Activated naive CD8-positive, alpha-beta T cell treated with anti-CD3 and anti-CD28 coated beads for 36 hours (primary cell): ENCODE measurements at places on chromosomes 3 and 15. TPM values are rescaled to one million over a fixed set of nuclear protein-coding genes. Genes with fewer than 3 reads are reported as not detected.

DNA sequence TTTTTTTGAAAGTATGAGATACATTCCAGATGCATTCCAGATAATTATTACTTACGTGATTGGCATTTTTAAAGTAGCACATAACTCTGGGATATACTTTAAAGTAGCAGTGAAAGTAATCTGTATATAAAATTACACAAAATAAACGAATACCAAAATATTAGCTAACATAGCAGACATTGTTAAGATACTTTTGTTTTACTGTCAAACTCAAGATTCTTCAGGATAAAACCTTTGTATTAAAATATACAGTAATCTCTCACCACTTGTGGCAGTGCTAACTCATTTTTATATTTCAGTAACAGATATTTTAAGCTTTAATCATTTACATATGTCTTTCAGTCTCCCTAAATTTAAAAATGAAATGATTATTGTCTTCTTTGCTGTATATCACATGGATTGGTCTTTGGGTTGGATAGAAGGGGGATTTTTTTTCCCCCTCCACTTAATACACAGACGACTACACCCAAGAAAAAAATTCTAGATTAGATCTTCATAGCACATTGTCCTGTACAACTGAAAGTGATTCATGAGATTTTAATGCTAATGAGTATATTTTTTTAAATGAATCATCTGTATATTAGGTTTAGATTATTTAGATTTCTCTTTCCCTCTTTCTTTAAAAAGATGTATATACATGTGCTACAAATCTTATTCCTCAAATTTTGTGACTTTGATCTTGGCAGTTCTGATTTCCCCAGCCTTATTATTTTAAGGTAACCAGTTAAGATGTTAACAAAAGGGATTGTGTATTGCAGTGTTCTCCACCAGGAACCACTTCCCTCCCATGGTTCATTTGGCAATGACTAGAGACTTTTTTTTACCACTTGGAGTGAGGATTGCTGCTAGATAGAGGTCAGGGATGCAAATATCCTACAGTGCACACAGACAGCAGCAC is 24.5 kb upstream of the EBLN2 start:
- H3K27me3 ChIP-seq = no peaks in the 10 kb centered on the region
- H3K36me3 ChIP-seq = peaks cover 49% of the 10 kb centered on the region
- peak overlapping the region; percentile 35 for H3K27ac ChIP-seq

Gene TM4SF18
- not detected for total RNA-seq

DNA sequence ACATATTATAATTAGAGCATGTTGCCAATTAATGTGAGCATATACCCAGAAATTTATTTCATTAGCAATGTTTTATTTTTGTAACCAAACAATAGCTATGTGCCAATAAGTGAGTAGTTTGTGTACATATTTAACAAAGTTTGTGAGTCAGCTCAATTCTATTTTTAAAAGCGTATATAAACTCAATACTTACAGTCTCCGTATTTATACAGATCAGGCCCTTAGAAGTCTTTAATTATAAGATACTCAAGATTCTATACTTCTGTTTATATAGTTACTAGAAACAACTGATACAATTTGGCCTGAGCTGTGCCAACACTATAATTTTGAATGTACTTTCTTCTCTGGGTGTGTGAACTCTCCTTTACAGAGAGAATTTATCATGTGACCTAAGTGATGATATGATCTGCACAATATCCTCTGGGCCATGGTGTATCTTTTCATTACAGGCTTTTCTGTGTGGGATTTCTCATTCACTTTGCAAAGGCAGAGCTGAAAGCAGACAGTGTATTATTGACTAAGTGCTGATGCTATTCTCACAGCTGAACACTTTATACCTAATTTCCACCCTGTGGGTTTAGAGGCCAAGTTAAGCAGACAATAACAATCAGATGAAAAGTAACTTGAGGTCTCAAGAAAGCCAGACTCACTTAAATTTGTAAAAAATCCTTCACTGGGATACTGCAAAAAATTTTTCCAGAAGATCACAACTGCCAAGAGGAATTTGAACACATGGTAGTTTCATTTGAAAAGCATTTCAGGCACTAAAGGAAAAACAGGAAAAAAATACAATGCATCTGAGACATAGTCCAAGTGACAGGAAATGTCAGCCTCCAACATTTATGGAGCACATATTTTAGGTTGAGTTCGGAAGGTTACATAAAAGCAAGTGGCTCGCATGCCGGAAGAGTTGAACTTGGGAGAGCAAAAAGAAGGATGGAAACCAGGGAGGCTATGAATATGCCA is 277.9 kb upstream of the SEMA6D start:
- no peaks in the 10 kb centered on the region for H3K36me3 ChIP-seq
- DNase-seq = no peak
- no peaks in the 10 kb centered on the region for H3K4me1 ChIP-seq

DNA sequence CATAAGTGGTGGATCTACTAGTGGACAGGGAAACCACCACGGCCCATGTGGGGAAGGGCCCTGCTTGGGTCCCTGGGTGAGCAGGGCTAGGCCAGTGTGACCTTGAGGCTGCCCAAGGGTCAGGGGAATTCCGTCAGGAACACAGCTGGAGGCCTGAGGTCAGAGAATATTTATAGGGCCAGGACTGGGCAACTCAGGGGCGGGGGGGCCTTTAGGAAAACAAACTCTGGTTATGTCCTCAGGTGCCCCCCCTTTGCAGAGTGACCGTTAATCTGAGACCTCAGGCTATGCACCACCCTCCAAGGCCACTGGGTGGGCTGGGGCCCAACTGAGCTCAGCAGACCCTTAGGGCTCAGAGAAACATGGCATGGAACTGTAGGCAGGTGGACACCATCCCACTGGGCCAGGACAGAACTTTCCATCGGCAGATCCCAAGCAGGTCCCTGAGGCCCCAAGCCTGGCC is 2.5 kb downstream of the TWF2 start:
- peaks cover 35% of the 10 kb centered on the region for H3K36me3 ChIP-seq
- DNase-seq = no peak
- peak overlapping the region; percentile 29 for H3K4me3 ChIP-seq
- H3K4me1 ChIP-seq = peaks cover 62% of the 10 kb centered on the region
- H3K27me3 ChIP-seq = no peaks in the 10 kb centered on the region

Gene TRIM42
- total RNA-seq = not detected

GRCh38 chr15:66472176-66472999 is 25.2 kb downstream of the SNAPC5 start:
- peaks cover 22% of the 10 kb centered on the region for H3K36me3 ChIP-seq
- peak overlapping the region; percentile 63 for H3K4me3 ChIP-seq
- peak; percentile 53 for DNase-seq
- peaks cover 49% of the 10 kb centered on the region for H3K4me1 ChIP-seq

Gene VWA5B2
- total RNA-seq = not detected

Gene PIK3CA
- total RNA-seq = 19.0 TPM

DNA sequence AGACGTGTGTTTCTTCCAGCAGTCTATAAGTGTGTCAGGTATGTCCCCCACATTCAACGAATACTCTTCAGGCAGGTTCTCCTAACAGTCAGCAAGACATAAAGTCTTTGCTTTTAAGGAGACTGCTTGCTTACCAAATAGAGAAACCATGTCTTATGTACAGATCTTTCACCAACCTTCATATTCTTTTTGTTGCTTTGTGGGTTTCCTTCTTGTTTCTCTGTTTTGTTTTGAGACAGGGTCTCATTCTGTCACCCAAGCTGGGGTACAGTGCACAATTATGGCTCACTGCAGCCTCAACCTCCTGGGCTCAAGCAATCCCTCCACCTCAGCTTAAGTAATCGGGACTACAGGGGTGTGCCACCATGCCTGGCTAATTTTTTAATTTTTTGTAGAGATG is 14.3 kb downstream of the DYNC1LI1 start:
- peaks cover 5% of the 10 kb centered on the region for H3K36me3 ChIP-seq
- peaks cover 31% of the 10 kb centered on the region for H3K4me1 ChIP-seq
- no peak overlapping the region for H3K27ac ChIP-seq
- no peak for DNase-seq
- H3K27me3 ChIP-seq = no peaks in the 10 kb centered on the region

GRCh38 chr15:85336880-85337279 is 43.5 kb upstream of the AKAP13 start:
- H3K4me3 ChIP-seq = no peak overlapping the region
- DNase-seq = no peak

Gene APBA2
- 29.2 TPM for total RNA-seq

DNA sequence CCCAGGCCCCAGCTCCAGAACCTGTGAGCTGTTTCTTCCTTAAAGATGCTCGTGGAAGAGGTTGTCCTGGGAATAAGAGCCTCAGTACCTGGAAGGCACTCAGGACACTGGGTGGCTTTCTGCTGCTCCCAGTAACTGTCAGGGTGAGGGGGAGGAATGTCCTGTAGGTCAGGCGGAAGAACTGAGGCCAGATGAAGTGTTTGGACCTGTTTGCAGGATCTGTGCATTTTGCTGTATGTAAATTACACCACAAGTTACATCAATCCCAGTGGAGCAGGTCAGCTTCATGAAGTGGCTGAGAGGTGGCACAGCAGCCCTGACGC is 27.1 kb downstream of the HDAC11 start:
- no peaks in the 10 kb centered on the region for H3K27me3 ChIP-seq
- no peaks in the 10 kb centered on the region for H3K36me3 ChIP-seq
- no peak for DNase-seq
- H3K27ac ChIP-seq = no peak overlapping the region
- no peak overlapping the region for H3K4me3 ChIP-seq

DNA sequence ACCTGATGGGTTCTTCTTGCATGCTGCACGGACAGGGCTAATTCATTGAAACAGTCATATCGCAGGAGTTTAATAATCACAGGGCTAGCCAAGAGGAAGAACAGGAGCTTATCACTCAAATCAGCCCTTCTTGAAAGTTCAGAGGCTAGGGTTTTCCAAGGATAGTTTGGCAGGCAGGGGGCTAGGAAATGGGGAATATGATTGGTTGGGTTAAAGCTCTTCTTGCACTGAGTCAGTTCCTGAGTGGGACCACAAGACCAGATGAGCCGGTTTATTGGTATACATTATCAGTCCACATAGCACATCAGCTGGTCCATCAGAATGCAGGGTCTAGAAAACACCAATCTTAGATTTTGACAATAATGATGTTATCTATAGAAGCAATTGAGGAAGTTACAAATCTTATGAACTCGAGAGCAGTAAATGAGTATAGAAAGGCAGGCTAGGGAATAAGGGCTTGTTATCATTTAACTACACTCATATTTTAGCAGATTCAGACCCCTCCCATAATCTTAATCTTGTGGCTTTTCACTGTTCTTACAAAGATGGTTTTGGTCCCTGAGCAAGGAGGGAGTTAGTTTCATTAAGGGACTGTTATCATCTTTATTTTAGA is 58.1 kb upstream of the SLC25A36 start:
- H3K27me3 ChIP-seq = peaks cover 12% of the 10 kb centered on the region
- H3K4me1 ChIP-seq = no peaks in the 10 kb centered on the region
- H3K4me3 ChIP-seq = no peak overlapping the region
- H3K36me3 ChIP-seq = peaks cover 4% of the 10 kb centered on the region

GRCh38 chr3:188284455-188285212 is 130.7 kb downstream of the LPP start:
- peaks cover 3% of the 10 kb centered on the region for H3K36me3 ChIP-seq
- no peak overlapping the region for H3K4me3 ChIP-seq
- DNase-seq = peak; percentile 54
- H3K27me3 ChIP-seq = no peaks in the 10 kb centered on the region
- H3K27ac ChIP-seq = peak overlapping the region; percentile 75

Gene TIMP4
- total RNA-seq = not detected

DNA sequence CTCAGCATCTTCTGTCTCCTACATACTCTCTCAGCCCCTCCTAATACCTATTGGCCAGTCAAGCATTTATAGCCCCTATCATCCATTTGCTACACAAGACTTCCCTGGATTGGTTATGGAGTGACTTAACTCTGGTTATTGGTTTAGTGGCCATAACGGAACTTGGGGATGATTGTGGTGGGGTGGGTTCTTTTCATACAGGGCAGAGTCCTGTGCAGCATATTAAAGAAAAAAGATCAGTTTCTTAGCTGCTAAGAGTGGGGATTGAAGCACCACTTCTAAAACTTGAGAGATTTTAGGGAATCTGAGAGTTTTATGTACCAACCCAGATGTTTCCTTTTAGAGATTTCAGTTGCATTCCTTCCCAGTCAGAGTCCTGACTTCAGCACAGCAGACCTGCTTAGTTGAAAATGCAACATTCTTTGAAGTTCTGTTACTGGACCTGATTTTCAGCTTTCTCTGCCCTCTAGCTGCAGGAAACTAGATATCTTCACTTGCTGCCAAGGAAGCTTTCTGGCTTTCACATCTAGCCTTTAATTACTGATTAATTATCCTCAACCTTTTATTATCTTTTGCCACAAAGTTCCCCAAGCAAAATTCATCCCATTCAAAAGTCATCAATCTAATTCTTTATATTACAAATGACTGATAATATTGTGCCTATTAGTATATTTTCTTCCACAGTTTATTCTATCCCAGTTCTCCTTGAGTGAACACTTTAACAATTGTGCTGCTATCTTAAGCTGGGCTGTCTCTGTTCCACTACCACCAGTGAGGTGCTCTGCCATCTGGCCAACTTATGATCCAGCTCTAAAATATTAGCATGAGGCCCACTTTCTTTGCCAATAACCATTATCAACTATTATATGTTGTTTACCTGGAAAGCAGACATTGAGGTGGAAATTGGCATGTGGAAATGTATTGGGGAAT is 906.0 kb upstream of the ALCAM start:
- no peaks in the 10 kb centered on the region for H3K36me3 ChIP-seq
- no peak overlapping the region for H3K27ac ChIP-seq
- no peaks in the 10 kb centered on the region for H3K4me1 ChIP-seq

DNA sequence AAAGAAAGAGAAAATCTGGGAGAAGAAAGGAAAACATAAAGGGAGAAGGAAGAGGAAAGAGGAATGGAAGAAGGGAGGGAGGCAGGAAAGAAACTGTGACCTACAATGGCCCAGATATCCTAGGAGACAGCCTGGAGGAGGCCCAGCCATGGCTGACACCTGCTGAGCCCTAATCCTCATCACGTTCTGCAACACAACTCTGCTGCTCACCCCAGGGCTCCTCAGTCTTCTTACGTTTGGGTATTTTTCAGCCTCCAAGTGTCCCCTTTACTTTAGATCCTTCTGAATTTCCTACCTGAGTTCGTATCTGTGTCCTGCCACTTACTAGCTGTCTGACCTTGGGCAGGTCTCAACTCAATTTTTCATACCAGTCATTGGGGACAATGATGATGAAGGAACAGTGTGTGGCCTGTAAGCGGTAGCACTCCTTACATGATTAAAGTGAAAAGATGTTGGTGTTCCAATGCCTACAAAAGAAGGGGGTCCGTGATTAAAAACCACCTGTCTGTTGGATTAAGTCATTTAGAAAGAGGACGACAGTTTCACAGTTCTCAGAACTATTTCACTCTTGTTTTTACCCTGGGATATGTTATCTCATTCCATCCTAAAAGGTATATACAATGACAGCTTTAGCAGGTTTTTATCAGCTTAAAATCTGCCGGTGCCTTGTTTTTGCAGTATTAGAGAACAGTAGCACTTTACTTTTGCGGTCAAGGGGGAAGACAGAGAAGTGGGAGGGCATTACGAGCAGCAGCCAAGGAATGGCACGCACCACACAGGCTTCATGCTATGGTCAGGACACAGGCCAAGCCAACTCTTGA is 47.4 kb downstream of the CCR4 start:
- H3K27me3 ChIP-seq = no peaks in the 10 kb centered on the region
- DNase-seq = no peak
- H3K4me3 ChIP-seq = no peak overlapping the region
- H3K36me3 ChIP-seq = peaks cover 55% of the 10 kb centered on the region
- peak overlapping the region; percentile 73 for H3K27ac ChIP-seq

Gene CYP1A1
- total RNA-seq = 4.7 TPM

- H3K27ac ChIP-seq = no peak overlapping the region
- H3K36me3 ChIP-seq = no peaks in the 10 kb centered on the region
- peaks cover 1% of the 10 kb centered on the region for H3K27me3 ChIP-seq
- no peak for DNase-seq
- H3K4me3 ChIP-seq = no peak overlapping the region
- no peaks in the 10 kb centered on the region for H3K4me1 ChIP-seq
Observed at GRCh38 chr3:167575000-167575600, 78.6 kb downstream of the WDR49 start.

Gene RBP2
- not detected for total RNA-seq
